Epithelial cell of esophagus (primary cell): ENCODE measurements at places on chromosomes 2 and 18.

GRCh38 chr2:33411765-33412164 is 64.7 kb upstream of the RASGRP3 start:
- DNase-seq = no peak

DNA sequence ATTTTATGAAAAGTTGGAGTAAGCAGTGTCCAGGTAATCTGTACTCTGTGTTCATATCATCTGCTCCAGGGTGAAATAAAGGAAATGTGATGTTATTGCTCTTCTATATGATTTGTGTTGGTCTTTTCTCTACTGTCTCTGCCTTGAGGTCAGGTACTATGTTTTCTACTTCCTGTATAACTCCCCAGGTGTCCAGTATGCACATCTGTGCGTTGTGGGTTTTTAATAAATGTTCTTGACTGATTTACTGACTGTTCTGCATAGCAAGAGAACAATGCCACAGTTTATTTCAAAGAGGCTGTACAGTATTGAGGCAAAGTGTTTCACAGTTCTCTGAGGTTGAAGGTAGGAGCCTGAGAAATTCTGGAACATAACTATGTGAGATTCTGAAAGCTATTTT is 89.7 kb downstream of the BABAM2 start:
- DNase-seq = no peak

- no peak for DNase-seq
These were observed 177.9 kb upstream of the NABP1 start for GRCh38 chr2:191499874-191500565.

DNA sequence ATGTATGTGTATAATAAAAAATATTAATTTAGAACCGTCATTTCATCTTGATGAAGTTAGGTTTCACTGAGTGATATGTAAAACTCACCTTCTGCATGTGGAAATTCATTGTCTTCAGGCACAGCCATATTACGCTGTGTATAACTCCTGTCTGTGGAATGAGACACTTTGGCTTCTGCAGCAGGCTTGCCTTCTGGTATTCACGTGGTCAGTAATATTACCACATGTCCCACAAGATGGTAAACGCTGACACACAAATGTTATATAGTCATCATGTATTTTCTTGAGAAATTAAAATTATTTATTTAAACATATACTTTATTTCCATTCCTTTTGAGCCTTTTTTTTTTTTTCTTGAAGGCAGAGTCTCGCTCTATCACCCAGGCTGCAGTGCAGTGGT is 25.1 kb upstream of the AAK1 start:
- DNase-seq = no peak

- peak; percentile 96 for DNase-seq
These were observed 65.1 kb upstream of the STAM2 start for GRCh38 chr2:152240559-152241231.

DNA sequence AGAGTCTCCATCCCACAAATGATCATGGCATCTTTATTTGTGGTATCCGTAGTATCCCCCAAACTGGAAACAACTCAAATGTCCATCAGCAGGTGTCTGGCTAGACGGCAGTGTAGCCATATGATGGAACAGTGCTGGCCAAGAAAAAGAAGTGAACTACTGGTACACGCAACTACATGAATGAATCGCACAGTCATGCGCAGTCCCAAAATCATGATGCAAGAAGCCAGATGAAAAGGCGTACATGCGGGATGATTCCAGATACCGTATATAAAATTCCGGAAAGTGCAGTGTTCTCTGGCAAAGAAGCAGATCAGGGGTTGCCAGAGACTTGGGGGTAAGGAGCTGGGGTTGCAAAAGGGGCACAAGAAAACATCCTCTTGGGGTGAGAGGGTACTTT is 102.5 kb downstream of the ASAP2 start:
- no peak for DNase-seq

DNA sequence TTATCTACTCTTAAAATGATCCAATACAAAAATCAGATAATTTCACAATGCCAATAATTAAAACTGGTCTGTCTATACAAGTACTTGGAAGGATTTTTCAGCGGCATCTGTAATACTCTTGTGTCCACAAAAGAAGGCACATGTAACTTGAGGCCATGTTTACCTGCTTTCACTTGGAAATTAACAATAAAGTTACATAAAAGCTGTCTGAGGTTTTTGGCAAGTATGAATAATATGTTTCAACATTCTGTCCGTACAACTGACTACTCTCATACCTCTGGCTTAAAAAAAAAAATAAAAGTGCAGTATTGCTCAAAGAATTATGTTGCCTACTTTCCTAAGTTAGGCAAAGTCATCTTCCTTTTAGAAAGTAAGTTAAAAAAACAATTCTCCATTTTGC is 253.6 kb downstream of the NBAS start:
- DNase-seq = peak; percentile 22

DNA sequence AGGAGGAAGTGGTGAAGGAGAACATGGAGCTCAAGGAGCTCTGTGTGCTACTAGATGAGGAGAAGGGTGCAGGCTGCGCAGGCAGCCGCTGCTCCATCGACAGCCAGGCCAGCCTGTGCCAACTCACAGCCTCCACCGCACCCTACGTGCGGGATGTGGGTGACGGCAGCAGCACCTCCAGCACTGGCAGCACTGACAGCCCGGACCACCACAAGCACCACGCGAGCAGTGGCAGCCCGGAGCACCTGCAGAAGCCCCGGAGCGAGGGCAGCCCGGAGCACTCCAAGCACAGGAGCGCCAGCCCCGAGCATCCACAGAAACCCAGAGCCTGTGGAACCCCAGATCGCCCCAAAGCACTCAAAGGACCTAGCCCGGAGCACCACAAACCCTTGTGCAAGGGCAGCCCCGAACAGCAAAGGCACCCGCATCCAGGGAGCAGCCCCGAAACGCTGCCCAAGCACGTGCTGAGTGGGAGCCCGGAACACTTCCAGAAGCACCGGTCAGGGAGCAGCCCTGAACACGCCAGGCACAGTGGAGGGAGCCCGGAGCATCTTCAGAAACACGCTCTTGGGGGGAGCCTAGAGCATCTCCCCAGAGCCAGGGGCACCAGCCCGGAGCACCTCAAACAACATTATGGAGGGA is 9.0 kb downstream of the CCDC85A start:
- no peak for DNase-seq

DNA sequence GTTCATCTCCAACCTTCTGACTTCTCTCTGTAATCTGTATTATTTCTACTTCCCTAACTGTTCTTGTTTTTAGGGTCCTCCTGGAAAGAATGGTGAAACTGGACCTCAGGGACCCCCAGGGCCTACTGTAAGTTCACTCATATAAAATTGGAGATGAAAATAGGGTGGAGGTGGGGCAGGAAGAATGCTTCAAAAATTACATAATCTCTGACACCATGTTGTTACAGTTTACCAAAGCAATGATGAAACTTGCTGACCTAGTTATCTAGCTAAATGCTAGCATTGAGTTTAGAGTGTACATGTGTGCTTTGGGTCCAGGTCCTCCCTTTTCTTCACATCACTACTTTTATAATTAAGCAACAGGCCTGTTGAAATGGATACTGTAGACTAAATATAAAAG is 23.1 kb downstream of the COL3A1 start:
- no peak for DNase-seq

DNA sequence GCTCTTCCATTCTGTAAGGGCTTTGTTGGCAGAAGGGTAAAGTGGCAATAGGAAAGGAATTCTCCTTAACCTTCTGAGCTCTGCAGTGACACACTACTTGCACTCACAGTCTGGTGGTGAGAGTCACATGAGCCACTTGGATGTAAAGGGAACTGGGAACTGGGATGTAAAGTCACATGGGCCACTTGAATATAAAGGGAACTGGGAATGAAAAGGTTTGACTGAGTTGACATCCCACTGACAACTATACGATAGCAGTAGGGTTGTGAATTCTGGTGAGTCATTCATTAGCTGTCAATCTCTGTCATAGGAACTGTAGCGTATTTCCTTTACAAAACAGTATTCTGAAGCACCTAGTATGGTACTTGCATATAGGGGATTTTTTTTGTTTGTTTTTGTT is 5.5 kb downstream of the RPE start:
- DNase-seq = peak; percentile 19

GRCh38 chr2:17606851-17607250 is 66.4 kb downstream of the VSNL1 start:
- DNase-seq = no peak

DNA sequence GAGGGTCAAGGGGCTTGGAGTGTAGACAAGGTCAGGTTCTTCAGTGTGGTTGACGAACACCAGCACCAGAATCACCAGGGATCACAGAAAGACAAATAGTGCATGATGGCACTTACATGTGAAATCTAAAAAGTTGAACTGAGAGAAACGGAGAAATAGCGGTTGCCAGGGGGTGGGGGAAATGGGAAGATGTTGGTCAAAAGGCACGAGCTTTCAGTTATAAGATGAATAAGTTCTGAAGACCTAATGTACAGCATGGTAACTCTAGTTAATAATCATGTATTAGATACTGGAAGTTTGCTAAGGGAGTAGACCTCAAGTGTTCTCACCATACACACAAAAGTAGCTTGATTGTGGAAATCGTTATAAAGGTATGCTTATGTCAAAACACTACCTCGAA is 43.7 kb upstream of the DARS1 start:
- no peak for DNase-seq

DNA sequence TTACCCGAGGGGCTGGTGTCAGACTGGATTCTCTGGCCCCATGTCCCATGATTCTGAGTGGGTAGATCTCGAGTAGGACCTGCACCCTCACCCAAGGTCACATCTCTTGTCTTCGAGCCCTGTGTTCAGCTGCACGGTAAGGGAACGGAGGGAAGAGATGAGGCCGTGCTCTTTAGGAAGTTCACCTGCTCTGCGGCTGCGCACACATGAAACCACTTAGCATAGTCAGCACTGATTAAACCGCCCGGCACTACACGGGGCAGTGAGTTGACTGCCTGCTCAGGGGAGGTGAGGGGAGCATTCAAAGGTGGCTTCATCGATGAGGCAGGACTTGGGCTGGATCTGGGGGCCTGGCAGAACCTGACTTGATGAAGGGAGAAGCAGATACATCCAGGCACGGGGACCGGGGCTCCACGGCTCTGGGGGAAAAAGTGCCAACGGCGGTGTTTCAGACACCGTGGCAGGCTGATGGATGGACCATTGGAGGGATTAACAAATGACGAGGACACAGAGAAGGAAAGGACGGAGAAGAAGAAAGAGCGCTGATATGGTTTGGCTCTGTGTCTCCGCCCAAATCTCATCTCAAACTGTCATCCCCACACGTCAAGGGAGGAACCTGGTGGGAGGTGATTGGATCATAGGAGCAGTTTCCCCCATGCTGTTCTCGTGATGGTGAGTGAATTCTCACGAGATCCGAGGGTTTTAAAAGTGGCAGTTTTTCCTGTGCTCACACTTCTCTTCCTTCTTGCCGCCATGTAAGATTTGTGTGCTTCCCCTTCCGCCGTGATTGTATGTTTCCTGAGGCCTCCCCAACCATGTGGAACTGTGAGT is 248.6 kb downstream of the CYP26B1 start:
- DNase-seq = no peak
